Stimulated activated CD4-positive, alpha-beta T cell treated with anti-CD3 and anti-CD28 coated beads, Interleukin-12 subunit alpha, Interleukin-12 subunit beta, amount 100 ng/mL, for 24 hours (primary cell): ENCODE measurements at places on chromosomes 1 and 21.

DNA sequence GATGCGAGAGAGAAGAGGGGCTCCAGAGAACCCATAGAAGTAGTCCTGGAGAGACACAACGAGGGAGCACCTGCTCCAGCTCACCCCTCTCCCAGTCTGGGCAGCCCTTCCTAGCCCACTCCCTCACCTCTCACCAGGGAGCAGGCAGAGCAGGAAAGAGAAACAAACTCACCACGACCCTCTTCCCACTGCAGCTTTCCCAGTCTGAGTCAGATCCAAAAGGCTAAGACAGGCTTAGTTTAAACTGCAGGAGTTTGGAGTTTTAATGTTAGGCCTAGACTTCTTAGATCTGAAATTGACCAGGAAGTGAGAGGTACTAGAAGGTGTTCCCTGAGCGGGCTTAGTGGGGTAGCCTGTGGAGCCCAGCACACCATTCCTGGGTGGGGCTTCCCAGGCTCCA, 29.6 kb downstream of the SLC1A7 start:
- DNase-seq, result no peak

GRCh38 chr1:53899206-53899628, 5.2 kb downstream of the DIO1 start:
- DNase-seq, result no peak

GRCh38 chr1:28132171-28133167, 44.0 kb downstream of the PTAFR start:
- no peak for DNase-seq

GRCh38 chr1:170483051-170483450, 48.9 kb upstream of the GORAB start:
- DNase-seq, result no peak

DNA sequence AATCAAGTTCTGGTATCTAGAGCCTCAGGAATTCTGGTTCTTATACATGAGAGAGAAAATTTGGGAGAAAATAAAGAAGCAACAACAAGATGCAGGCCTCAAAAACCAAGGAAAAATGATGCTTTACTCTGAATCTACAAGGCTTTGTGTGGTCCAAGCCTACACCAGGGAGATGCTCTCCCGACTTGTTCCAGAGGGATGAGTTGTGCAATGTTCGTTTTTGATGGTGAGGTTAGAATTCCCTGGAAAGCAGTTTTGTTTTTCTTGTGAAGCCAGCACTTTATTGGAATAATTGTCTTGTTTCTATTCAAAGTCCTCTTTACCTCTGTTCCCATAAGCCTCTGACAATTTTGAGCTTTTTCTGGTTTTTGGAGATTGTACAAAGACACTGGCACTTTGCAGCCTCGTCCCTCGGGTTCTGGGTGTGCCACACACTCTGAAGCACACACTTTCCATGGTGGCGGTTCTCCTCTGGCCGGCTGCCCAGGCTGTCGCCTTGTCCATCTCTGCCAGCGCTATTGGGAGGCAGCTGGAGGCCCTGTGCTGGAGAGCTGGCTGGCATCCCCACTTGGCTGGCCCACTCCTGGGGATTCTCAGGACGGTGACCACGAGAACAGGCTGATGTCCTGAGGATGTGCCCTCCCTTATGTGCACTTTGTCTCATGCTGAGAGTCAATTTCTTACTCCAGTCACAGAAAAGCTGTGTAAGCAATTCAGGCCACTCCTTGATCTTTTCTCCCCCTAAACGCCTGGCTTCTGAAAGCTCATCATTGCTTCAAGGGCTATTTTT, 70.2 kb downstream of the EDEM3 start:
- no peak for DNase-seq

- DNase-seq, result no peak
Measured at GRCh38 chr1:58823481-58824010, 39.7 kb upstream of the JUN start.

DNA sequence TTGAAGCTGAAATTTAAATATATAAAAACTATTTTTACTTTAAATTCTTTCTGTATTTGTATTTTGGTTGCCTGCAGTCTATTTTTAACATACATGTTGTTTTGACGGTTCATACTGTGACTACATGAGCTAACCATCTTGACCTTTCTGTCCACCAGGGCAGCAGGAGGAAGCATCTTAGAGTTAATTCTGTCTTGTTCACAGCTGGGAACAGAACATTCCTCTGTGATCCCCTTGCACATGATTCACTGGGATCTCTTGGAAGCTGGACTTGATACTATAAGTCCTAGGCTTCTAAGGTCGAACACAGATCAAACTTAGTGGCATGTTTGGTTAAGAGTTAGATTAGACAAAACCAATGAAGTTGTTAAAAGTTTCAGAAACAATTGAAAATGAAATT, 99.7 kb downstream of the NFIA start:
- no peak for DNase-seq

- no peak for DNase-seq
Measured at GRCh38 chr1:218942431-218942830, 231.2 kb upstream of the LYPLAL1 start.

DNA sequence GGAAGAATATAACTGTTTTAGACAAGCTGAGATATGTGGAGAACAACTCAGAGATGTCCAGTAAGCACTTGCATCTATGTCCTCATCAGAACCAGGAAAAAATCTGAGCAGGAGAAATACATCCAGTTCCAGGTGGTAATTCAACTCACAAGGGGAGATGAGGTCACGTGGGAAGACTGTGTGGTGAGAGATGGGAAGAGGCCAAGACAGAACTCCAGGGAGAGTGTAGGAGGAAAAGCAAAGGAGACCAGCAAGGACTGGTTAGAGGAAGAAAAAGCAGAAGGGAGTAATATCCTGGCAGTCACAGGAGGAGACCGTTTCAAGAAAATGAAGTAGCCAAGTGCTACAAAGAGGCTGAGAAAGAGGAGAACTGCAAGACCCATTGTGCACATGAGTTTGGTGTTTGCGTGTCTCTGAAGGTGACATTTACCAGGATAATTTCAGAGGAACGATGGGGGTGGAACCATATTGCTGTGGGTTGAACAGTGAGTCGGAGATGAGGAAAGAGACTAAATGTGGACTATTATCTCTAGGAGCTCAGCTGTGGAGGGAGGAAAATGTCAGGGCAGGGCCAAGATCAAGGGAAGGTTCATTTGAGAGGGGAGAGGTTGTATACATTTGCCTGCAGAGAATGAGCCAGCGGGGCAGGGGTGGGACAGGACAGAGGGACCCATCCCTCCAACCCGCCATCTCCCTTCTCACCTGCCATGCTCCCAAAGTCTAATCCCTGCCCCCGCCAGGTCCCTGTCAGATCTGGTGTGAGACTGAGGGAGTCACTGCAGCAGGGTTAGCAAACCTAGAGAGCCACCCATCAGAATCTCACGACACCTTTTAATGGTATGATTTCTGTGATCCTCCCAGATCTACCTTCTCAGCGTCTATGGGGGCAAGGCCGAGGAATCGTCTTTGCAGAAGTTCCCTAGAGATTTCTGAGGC, 24.9 kb downstream of the SUSD4 start:
- DNase-seq, result no peak

DNA sequence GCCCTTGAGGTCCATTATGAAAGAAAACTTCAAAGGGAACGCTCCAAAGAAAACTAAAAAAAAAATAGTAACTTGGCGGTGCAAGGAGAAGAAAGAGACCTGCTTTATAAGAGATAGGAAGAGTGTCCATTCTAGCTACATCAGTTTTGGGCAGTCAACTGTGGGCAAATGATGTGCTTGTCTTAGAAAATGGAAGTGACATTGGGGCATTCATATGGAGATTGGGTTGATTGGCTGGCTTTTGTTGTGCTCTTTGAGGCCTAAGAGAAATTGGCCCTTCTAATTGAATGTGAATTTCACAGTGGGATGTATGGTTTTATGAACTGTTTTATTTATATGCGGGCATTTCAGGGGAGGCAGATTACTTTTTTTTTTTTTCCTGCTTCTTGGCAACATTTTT, 13.2 kb downstream of the PPP1R12B start:
- no peak for DNase-seq

DNA sequence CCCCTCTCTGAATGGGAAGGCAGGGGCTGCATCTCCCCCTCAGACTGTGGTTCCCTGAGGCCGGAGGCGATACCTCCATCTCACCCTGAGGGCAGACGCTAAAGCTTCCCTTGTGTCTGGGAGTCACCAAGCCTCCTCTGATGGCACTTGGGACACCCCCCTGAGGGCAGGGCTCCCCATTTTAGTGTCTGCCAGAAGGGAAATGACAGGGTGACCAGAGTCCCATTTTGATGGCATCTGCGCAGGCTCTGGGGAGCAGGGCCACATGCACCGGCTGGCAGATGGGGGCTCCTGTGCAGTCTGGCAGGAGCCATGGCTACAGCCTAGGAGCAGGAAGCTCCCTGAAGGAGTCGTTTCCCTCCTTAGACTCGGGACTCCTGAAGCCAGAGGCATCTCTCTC, 1.7 kb downstream of the S100A2 start:
- DNase-seq, result no peak

- DNase-seq, result no peak
Measured at GRCh38 chr1:167713330-167714081, 8.3 kb upstream of the MPZL1 start.

GRCh38 chr1:30286988-30287839, 436.2 kb downstream of the MATN1 start:
- no peak for DNase-seq

GRCh38 chr1:9086796-9087195, 17.4 kb upstream of the SLC2A5 start:
- no peak for DNase-seq

DNA sequence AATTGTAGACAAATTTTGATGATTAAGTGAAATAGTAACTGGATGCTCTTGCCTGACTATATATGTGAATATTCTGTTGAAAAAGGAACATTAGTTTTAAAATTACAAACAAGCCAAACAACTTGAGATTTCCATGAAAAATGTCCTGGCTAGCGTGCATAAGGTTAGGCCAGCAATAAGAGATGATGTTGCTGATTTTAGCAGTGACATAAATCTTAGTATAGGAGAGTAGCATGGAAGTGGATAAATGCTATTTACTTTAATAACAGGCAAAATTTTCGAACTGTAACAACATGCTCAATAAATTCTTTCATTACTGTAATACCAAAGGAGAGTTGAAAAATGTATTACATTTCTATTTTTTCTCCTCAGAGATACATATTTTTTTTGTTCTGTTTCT, 266.6 kb downstream of the LRRC7 start:
- DNase-seq, result no peak

- no peak for DNase-seq
Measured at GRCh38 chr1:19758227-19758830, 41.4 kb downstream of the TMCO4 start.

GRCh38 chr1:32972814-32973428, 8.3 kb upstream of the RNF19B start:
- no peak for DNase-seq

DNA sequence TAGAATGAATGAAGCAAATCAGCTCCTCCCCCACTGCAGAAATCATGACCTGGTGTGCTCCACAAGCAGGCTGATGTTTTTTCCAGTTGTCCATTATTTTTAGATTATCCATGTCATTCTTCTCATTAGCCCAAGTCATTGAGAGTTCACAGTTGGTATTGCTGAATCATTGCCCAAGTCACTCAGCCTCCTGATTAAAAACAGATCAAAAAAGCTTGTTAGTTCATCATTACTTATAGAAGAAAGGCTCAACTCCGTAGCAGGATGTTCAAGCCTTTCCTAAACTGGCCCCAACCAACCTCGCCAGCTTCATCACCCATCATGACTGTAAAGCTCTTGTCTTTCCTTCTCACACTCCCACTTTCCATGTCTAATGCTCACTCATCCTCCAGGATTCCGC, 161.3 kb upstream of the CTTNBP2NL start:
- DNase-seq, result no peak

DNA sequence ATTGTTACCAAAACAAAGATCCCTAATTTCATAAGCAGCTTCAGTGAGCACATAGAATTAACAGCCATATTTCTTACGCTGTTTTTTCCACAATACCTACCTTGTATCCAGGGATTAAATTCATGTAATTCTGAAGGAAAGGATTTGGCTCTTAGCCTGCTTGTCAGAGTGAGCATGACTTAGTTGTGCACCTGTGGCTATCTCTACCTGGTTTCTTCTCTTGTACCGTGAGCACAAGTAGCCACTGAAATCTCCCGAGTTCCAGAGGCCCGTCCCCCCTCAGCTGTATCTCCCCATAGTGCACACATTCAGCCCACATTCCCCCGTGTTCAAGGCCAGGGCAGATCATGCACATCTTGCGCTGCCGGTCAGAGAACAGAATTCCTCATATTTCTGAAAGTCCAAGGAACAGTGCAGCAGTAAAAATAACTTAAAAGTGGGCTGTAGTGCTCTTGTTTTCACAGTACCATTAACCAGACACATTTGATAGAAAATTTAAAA, 2.3 kb downstream of the TENT5C start:
- no peak for DNase-seq

DNA sequence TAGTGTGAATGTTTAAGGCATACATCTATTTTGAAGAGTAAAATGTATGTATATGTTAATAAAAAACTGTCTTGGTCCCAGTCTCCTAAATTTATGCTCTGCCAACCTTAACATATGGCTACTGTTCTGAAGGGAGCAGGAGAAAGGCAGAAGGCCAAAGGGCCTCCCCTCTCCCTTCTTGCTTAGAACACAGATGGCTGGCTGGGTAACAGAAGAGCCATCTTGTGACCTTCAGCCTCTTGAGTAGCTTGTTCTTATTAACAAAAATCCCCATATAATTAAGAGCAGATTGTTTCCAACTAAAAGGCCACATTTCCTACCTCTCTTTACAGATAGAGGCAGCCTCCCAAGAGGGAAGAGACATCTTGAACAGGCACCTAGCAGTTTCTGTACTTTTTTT, 36.1 kb downstream of the EPB41 start:
- DNase-seq, result no peak

GRCh38 chr1:51569284-51570062, 47.4 kb upstream of the OSBPL9 start:
- DNase-seq, result peak; percentile 7

DNA sequence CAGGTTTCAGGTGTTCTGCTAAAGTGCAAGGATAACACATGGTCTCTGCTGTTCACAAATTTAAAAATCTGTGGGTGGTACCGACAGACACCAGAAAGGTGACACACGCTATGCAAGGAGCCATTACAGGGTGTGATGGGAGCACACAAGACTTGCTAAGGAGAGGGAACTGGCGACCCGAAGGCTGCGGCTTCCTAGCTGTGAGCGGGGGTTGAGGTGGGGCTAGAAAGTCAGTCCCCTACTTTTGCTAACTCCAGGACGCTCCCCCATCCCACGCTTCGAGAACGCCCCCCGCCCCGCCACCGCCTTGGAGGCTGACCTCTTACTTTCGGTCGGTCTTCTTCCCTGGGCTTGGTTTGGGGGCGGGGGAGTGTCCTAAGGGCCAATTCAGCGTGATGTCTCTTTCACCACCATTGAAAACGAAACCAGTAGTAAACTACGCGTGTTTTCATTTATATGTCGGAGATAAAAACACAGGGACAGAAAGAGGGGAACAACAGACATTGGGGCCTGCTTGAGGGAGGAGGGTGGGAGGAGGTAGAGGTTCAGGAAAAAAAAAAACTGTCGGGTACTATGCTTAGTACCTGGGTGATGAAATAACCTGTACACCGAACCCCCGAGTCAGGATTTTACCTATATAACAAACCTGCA, 1.1 kb downstream of the CKS1B start:
- DNase-seq, result peak; percentile 58

DNA sequence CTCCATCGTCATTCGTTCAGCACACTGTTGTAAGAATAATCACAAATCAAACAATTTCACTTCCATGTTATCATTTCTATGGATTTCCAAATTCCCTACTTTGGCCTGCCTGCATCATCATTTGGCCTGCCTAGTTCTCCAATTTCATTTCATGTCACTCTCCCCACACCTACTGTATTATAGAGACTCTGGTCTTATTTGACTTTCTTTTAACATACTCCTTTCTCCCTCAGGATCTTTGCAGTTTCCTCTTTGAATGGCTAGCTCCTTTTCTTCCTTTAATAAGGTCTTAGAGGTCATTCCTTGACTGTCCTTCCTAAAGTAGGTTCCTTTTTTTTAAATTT, 36.3 kb upstream of the PODN start:
- DNase-seq, result no peak
